ENCODE measurements at places on chromosomes 2 and 18.

DNA sequence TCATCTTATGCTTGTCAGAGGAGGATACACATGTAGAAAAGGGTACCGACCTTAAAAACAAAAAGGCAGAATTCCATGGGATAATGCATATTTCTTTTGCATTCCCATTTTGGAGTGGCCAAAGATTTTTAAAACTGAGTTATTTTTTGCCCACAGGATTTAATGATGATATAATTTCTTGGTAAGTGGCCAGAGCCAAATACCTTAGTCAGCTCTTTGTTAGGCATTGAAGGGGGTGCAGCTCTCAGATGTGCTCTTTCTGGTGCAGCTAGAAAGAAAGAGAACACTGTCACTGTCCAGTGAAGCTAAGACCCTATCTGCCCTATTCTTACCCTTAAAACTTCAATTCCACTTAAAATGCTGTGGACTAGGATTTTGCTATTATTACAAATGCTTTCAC lies 10.8 kb downstream of the COQ10B start:
- no peak for DNase-seq

DNA sequence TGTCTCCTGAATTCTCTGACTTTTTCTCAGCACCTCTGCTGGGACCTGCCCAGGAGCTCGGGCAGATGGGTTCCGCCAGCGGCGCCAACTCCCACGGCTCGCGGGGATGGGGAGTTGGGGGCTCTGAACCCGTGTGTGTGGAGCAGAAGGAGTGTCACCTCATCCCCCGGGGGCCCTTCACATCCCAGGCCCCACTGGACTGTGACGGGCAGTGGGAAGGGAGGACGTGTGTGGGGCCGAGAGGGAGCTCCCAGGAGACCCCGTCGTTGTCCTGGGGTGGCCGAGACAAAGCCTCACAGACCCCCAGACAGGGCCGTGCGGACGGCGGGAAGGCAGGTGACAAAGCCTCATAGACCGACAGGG lies 130.0 kb upstream of the CTDP1 start:
- DNase-seq, result no peak

DNA sequence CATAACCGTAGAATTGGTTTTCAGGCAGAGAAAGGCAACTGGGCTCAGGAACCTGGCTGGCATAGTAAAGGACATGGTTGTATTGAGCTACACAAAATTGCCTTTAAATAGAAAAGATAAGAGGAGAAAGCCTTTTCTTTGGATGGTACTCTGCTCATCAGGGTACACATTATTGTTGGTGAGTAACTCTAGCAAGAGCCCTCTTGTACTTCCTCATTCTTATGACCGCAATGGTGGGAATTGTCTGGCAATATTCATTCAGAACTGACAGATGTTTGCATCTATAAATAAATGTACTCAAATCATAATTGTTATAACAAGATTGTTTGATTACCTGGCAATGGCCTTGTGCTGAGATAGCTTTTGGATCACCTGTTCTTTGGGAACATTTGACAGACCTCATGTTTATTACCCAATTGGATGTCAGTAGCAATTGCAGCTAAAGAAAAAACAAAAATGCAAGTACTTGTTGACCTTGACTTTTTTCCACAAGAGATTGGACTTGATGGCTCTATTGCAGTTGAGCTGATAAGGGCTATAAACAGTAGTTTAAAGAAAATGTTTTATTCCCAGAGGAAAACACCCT lies 43.9 kb downstream of the MEIS1 start:
- DNase-seq, result no peak

DNA sequence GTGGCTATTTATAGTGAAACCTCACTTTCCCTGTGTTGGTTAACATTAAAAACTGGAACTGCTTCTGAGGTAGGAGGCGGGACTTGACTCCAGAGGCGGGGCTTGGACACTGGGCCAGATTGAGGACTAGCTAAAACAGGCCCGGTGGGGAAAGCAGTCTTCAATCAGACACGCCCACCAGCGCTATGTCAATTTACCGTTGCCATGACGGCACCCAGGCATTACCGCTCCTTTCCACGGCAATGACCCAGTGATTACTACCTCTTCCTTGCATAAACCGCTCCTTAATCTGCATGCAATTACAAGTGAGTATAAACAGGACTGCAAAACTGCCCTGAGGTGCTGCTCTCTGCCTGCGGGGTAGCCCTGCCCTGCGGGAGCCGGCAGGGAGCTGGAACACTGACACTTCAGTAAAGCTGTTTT lies 35.3 kb downstream of the LRRFIP1 start:
- DNase-seq, result peak; percentile 42

DNA sequence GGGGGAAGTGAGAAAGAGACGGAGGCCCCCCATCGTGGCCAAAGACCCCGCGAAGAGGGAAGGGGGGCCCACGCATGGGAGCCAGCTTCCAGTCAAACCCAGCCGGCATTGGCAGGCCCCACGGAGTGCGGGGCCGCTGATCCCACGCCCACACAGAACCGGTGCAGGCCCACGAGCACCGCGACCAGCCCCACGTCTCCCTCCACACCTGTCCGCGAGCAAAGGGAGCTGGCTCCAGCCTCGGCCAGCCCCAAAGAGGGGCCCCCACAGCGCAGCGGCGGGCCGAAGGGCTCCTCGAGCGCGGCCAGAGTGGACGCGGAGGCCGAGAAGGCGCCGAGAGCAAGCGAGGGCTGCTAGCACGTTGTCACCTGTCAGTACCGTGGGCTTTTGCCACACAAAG lies 125.0 kb upstream of the TWIST2 start:
- DNase-seq, result no peak

DNA sequence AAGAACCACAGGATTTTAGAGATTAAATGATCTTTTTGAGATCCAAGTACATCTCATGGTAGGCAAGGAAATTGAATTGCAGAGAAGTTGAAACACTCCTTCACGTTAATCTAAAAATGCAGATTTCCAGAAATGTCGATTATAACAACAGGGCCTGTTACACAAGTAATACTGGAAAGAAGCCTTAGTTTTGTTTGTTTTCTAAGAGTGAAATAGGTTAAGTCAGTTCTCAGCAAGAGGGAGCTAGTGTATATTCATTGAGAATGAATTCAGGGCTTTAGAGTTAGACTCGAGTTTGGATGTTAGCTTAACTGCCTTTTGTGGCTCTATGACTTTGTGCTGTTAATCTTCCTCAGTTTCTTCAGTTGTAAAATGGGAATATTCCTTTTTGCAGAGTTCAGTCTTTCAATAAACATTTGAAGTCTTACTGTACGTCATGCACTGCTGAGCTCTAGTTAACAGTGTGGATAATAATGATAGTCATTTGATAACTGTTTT lies 926 bp downstream of the NDUFV2 start:
- no peak for DNase-seq

DNA sequence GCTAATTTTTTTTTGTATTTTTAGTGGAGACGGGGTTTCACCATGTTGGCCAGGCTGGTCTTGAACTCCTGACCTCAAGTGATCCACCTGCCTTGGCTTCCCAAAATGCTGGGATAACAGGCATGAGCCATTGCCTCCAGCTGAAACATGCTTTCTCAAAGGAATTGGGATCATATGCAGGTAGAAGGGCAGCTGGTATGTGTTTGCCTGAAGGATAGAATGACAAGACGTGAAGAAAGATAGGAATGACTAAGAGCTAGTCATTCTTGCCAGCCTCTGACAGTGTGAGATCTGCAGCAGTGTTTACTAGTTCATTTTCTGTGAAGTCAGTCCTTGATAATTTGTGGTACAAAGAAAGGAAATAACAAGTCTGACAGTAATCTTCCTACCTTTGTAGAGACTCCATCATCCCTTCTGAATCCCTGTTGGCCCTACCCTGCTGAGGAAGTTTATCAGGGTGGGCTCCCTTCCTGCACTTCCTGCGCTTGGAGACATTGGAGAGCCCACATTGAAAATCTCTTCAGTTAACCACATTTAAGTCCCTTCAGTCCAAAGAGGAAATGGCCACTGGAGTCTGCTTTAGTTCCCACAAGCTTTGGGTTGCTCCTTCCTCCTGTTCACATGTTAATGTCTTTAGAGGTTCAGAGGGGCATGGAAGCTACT lies 14.7 kb downstream of the CFLAR start:
- peak; percentile 50 for DNase-seq

DNA sequence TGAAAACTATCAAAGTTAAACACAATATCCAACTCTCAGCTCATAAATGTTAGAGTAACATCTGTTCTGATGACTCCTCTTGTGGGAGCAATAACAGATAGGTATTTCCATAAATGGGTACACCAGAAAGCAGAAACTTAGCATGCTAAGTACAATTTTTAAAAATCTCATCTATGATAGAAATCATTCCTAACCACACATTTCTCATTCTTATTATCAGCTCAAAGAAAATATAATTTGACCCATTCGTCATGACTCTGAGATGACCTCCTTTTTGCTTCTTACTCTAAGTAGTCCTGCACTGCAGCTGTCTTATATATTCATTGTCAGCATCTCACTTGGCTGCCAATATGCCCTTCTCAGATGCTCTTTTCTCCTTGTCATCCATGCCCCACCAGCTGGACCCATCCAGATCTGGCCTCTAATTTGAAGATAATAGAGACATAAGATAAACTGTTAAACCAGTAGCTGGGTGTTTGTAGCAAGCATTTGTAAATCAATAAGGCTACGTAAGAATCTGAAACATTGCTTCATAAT lies 298.3 kb downstream of the KCNS3 start:
- no peak for DNase-seq

All from activated CD4-positive, alpha-beta memory T cell treated with anti-CD3 and anti-CD28 coated beads, Interleukin-2, amount 10 ng/mL, durations not matched to agents 7 days and 5 days (primary cell).